ENCODE measurements at places on chromosomes 11 and 22.

- DNase-seq, result no peak
Observed at GRCh38 chr11:35962369-35963138, 18.7 kb downstream of the LDLRAD3 start.

- no peak for DNase-seq
Observed at GRCh38 chr11:70302419-70302752, 31.9 kb downstream of the PPFIA1 start.

DNA sequence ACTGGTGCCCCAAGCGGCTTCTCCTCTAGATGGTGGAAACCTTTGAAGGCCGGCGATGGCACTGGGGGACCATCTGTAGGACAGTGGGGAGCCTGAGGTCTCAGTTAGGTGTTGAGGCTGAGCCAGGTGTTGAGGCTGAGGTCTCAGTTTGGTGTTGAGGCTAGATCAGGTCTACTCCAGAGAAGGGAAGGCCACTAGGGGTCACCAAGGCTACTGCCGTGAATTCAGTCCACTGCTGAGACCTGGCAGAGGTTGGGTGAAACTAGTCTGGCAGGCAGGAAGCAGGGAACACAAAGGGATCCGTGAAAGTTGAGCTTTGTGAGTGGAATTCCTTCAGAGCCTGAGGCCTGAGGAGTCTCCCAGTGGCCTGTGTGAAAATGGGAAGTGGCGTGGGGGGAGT lies 123.8 kb upstream of the FGF3 start:
- no peak for DNase-seq

- DNase-seq, result no peak
Observed at GRCh38 chr11:47366020-47366490, 12.3 kb downstream of the SPI1 start.

- no peak for DNase-seq
Observed at GRCh38 chr11:11980841-11981308, 27.6 kb downstream of the DKK3 start.

DNA sequence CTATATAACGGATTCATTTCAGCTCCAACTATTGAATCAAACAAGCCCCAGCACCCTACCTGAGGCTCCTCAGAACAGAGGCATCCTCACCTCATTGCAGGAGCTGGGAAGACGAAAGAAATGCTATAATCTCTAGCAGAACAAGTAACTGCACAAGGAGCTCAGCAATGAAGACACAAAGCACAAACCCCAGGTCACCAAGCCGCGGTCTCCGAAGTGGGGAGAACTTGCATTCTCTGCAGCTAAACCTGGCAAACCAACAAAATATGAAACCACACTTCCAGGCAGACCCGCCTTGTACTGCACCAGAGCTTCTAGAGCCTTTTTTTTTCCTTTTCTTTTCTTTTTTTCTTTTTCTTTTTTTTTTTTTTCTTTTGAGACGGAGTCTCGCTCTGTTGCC lies 21.8 kb upstream of the CD5 start:
- no peak for DNase-seq

DNA sequence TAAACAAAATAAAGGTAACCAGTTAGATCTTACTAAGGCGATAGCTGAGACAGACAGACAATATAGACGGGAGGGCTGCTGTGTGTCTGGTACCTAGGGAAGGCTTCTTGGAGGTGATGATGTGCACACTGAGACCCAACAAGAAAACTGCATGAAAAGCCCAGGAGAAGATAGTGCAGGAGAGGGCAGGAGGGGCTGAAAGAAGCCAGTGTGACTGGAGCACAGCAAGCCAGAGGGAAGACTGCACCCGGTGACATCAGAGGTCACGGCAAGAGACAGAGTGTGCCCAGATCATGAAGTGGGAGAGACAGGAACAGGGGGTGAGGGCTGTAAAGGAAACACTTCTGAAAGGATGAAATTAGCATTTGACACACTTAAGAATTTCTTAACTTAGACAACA lies 266.3 kb downstream of the BRD1 start:
- DNase-seq, result no peak

- DNase-seq, result peak; percentile 71
Observed at GRCh38 chr11:70483077-70483861, 84.9 kb downstream of the CTTN start.

DNA sequence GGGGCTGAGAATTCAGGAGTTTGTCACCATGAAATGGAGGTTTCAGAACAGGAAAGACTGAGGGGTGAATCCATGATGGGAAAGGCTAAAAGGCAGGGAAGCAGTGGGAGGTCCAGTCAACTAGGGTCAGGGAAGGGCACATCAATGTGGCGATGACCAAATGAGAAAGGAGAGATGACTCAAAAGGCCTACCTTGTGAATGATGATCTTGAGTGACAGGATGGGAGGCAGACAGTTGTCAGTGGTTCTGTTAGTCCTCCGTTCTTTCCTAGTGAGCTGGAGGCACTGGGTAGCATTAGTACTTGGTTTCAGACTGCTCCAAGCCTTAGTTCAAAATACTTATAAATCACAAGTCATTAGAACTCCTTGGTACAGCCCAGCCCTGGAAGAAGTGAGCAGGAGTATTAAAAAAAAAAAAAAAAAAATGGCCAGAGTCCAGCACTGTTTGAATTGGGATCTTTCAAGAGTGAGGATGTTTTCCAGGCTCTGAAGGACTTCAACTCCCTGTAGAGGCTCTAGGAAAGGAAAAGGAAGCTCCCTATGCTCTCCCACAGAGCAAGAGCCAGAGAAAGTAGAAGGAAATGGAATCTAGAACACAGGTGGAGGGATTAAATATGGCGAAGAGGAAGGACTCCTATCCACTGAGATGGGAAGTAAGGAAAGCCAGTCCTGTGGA lies 8.3 kb upstream of the DCHS1 start:
- no peak for DNase-seq
